Fibroblast of gingiva (primary cell): ENCODE measurements at places on chromosomes 3 and 15.

DNA sequence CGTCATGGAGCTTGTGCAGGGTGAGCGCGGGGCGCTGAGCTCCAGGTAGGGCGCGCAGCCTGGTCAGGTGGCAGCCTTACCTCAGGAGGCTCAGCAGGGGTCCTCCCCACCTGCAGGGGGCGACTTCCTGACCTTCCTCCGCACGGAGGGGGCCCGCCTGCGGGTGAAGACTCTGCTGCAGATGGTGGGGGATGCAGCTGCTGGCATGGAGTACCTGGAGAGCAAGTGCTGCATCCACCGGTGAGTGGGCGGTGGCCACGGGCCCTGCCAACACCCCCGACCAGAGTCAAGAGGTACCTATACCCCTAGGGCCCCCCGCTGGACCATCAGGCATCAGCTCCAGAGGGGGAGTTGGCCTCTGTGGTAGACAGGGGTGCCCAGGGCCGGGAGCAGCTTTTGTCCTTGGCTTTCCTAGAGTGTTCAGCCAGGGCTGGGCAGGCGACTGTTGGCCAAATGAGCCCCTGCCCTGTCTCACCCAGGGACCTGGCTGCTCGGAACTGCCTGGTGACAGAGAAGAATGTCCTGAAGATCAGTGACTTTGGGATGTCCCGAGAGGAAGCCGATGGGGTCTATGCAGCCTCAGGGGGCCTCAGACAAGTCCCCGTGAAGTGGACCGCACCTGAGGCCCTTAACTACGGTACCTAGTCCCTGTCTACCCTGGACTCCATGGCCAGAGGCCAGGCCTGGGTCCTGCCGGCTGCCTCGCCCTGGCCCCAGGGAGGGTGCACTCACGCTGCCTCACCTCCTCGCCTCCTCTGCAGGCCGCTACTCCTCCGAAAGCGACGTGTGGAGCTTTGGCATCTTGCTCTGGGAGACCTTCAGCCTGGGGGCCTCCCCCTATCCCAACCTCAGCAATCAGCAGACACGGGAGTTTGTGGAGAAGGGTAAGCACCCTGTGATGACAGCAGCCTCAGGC is 9.1 kb downstream of the FES start:
- DNase-seq: no peak

DNA sequence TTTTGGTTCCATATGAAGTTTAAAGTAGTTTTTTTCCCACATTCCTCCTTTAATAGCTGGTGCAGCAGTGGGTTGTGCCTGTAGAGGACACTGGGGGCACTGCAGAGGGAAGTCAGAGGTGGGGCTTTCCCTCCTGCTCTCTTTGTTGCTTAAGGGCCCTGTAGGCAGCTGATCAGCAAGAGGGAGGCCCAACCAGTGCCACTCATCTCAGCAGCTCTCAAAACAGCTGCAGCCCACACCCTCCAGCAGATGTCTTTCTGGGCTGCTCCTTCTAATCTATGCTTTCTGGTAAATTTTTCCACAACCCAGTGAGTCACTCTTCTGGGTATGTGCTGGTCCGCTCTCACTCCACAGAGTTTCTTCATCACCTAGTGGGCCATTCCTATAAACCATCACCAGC is 263.8 kb downstream of the FEZF2 start:
- peak; percentile 97 for DNase-seq

GRCh38 chr3:164174059-164174458 is 904.2 kb downstream of the SI start:
- DNase-seq: no peak

DNA sequence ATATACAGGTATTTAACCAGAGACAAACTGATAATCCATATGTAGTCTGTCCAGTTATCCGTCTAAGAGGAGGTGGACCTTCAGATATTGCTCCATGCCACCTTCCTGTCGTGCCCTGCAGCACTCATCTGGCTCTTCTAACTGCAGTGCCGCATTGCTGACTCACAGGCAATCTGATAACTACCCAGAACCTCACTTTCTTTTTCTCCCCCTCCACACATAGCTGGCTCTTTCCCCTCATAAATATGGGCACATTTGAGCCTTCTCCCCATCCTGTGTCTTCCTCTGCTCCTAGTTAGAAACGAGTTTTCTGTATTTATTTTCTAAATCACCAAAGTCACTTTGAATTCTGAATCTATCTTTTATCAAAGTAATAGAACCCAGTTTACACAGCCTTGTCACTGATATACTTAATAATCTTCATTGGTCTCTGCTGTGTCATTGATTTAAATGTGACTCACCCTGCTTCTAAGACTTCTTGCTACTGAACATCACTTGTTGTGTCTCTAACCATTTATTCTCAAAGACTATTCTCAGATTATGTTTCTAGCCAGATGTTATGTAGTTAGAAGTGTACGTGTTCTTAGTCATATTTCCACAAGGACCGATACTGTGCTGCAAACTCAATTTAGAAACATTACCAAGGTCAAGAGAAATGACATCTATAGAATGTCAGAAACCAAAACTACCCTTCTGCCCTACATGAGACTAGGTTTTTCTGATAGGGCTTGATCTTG is 17.4 kb upstream of the KCNMB2 start:
- no peak for DNase-seq

DNA sequence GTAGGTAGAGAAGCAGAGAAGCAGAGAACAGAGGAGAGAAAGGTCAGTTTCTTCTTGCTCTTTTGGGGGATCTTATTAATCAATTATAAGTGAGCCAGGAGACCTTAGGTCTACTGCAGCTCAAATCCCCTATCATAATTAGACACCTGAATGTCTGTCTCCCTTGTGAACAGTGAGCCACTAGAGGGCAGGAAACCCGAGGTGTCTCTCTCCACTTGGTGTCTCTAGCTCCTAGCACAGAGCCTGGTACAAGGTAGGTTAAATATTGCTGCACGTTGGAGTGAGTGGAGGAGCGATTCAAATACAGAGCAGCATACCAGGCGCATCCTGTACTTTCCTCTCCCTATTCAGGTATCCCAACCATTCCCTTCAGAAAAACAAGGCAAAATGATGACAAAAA is 2.0 kb upstream of the ST8SIA2 start:
- DNase-seq: no peak

DNA sequence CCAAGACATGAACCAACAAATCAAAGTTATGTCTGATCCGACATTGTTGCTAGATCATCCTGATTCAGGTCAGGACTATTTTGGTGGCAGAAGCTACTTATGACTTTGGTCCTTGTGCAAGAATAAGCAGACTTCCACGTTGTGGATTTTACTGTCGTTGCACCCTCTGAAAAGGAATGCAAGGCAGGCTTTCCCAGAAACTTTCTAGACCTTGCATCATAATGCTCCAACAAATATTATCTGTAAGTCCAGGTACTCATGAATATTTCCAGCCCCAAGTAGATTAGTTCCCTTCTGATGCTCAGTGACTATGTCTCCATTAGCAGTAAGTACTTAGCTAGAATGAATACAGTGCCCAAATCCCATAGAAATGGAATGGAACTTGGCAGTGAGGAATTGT is 203.3 kb upstream of the LRRFIP2 start:
- no peak for DNase-seq

DNA sequence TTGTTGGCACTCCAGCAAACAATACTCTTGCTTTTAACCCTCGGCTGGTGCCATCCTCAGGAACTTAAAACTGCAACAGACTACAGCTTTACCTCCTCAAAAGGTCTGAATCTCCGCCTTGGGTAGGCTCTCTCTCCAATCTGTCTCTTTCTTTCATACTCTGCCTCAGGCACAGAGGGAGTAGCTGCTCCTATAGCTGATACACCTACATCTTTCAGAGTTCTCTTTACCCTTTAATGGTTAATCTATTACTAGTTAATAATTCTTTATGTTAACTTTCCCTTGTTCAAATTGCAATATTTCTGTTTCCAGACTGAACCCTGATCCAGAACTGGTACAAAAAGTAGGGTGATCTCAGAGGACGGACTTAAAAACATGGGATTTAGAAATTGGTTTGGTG is 66.2 kb downstream of the MAP4 start:
- DNase-seq: no peak

GRCh38 chr3:9795207-9795606 is 2.3 kb downstream of the ARPC4 start:
- no peak for DNase-seq

DNA sequence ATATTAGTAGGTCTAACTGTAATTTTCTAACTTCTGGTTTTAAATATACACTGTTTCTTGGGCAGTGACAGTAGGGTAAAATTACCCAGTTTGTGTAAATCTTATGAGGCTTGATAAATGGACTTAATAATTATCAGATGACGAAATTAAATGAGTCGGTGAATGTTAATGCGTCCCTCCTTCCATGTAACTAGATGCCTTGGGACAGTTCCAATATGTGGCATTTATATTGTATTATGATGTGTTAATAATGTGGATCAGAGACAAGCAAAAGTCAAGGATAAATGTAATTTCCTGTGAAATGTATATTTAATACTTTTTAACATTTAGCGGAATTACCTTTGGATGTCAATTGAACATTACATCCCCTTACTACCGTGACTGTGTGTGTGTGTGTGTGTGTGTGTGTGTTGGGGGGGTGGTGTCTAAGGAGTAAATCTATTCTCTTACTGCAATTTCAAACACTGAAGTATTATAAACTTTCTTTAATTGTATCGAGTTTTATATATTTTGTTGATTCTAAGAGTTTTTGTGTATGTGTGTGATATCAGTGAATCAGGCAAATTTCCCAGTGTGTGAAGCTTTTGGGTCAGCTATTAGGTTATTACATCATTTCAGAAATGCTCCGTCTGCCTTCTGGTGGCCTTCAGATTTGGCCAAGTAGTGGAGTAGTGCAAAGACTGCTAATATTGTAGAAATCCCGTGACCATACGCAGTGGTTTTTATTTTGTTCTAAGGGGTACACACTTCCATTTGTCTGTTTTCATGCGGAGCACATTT is 50.1 kb downstream of the CNTN4 start:
- DNase-seq: no peak

GRCh38 chr15:63630036-63630751 is 33.0 kb downstream of the FBXL22 start:
- DNase-seq: no peak

- DNase-seq: peak; percentile 27
Observed at GRCh38 chr3:153289334-153289808, 127.3 kb downstream of the RAP2B start.

- DNase-seq: no peak
Observed at GRCh38 chr3:102016417-102016816, 167.1 kb downstream of the NFKBIZ start.

- no peak for DNase-seq
Observed at GRCh38 chr3:22634433-22634832, 568.7 kb upstream of the UBE2E2 start.

DNA sequence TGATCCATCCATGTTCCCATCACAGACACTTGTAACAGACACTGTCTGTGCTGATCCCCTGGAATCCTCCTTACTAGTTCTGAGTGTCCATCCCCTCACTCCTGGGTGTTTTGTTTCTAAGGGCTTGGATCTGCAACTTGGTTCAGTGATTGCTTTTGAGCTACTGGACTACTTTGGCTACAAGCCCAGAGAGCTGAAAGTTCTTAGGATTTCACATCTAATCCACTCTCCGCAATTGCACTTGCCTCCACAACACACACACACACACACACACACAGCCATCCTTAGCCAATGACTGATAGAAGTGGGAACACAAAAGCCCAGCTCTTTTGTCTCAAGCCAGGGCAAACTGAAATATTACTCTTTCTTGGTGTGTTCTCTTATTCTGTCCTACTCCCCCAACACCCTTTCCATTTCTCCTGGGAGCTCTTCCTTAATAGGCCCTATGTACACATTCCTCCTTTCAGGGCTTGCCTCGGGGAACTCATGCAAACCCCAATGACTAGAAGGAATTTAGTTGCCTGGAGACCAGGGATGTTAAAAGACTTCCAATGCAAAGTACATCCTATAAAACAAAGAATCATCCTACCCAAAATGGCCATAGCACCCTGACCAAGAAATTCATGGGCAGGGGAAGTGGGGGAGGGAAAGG is 206.1 kb upstream of the UBE2E2 start:
- DNase-seq: no peak

GRCh38 chr3:161793194-161793930 is 296.8 kb downstream of the OTOL1 start:
- DNase-seq: no peak

- no peak for DNase-seq
Observed at GRCh38 chr3:122151480-122151879, 32.0 kb upstream of the CASR start.

DNA sequence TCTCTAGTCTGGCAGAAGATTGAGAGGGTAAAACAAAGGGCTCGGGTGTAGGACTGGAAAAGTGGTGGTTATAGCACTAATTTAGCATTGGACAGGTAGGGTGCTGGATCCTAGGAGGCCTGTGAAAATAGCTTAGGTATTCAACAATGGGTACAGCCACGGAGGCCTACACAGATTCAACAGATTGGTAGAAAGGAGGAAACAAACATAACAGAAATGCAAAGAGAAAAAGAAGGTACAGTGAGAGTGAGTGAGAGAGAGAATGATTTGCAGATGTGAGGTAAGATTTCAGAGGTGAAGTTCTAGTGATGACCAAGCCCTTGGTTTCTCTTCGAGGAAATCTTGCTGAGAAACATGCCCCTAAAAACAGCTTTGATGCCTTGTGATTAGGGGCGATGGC is 37.9 kb downstream of the ADIPOQ start:
- DNase-seq: no peak

- no peak for DNase-seq
Observed at GRCh38 chr3:120730576-120731542, 11.5 kb downstream of the RABL3 start.

DNA sequence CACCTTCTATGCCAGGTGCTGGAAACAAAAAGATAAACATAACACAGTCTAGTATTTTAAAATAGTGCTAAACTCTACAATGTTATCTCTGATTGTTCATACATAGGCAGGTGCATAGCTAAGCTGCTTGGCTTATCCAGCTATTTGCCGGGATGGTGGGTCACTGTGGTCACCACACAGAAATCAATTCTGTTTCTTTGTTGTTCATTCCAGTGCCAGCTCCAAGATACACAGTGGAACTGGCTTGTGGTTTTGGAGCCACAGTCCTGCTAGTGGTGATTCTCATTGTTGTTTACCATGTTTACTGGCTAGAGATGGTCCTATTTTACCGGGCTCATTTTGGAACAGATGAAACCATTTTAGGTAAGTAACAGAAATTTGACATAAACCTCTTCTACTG is 130.2 kb downstream of the IL1RAP start:
- no peak for DNase-seq

GRCh38 chr3:119413603-119414280 is 49.7 kb downstream of the TMEM39A start:
- no peak for DNase-seq

- DNase-seq: no peak
Observed at GRCh38 chr3:148280623-148281242, 417.0 kb upstream of the AGTR1 start.

GRCh38 chr3:113268311-113268710 is 57.0 kb downstream of the BOC start:
- DNase-seq: no peak

- no peak for DNase-seq
Observed at GRCh38 chr3:46369675-46370132, 1.0 kb upstream of the CCR5 start.

- DNase-seq: peak; percentile 34
Observed at GRCh38 chr3:141828890-141829289, 47.6 kb upstream of the ATP1B3 start.

GRCh38 chr3:190125436-190126068 is 4.9 kb upstream of the P3H2 start:
- DNase-seq: no peak

GRCh38 chr3:31361371-31362273 is 171.1 kb upstream of the STT3B start:
- DNase-seq: peak; percentile 23

GRCh38 chr3:87771337-87772192 is 287.2 kb downstream of the CGGBP1 start:
- DNase-seq: no peak
